Activated naive CD8-positive, alpha-beta T cell treated with anti-CD3 and anti-CD28 coated beads for 36 hours (primary cell): ENCODE measurements at places on chromosomes 12 and 14. TPM values are rescaled to one million over a fixed set of nuclear protein-coding genes. Genes with fewer than 3 reads are reported as not detected.

- no peak for DNase-seq
- H3K4me1 ChIP-seq: peaks cover 45% of the 10 kb centered on the region
- peak overlapping the region; percentile 96 for H3K4me3 ChIP-seq
These were observed 1.4 kb downstream of the SOCS4 start for GRCh38 chr14:55028476-55028875.

- peaks cover 8% of the 10 kb centered on the region for H3K4me1 ChIP-seq
- H3K27ac ChIP-seq: no peak overlapping the region
- H3K4me3 ChIP-seq: no peak overlapping the region
- H3K27me3 ChIP-seq: peaks cover 33% of the 10 kb centered on the region
These were observed 3.8 kb upstream of the PDE3A start for GRCh38 chr12:20364501-20364900.

GRCh38 chr12:95787274-95787818, 3.2 kb downstream of the NTN4 start:
- no peak overlapping the region for H3K27ac ChIP-seq
- peaks cover 13% of the 10 kb centered on the region for H3K4me1 ChIP-seq
- no peak overlapping the region for H3K4me3 ChIP-seq
- peaks cover 74% of the 10 kb centered on the region for H3K27me3 ChIP-seq
- no peak for DNase-seq

DNA sequence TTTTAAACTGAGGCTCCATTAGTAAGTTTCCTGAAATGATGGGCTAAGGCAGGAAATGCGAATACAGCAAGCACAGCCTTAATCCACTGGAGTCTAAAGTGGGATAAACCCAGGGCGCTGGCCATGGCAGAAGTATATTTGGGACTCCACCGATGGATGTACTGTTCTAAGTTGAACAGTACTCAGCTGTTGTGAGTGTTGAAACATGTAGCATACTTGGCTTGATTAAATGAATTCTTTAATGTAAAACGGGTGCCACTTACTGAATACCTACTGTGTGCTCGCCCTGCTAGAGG, 996 bp downstream of the SSPN start:
- no peak for DNase-seq
- peaks cover 3% of the 10 kb centered on the region for H3K4me1 ChIP-seq
- H3K4me3 ChIP-seq: no peak overlapping the region
- H3K36me3 ChIP-seq: no peaks in the 10 kb centered on the region

GRCh38 chr12:81208187-81208911, 130.5 kb downstream of the ACSS3 start:
- no peak overlapping the region for H3K4me3 ChIP-seq
- no peak for DNase-seq
- no peaks in the 10 kb centered on the region for H3K4me1 ChIP-seq

- peak overlapping the region; percentile 95 for H3K4me3 ChIP-seq
- peaks cover 11% of the 10 kb centered on the region for H3K27me3 ChIP-seq
- peaks cover 62% of the 10 kb centered on the region for H3K4me1 ChIP-seq
- DNase-seq: no peak
- peaks cover 73% of the 10 kb centered on the region for H3K36me3 ChIP-seq
- peak overlapping the region; percentile 82 for H3K27ac ChIP-seq
These were observed 3.5 kb downstream of the SLC38A2 start for GRCh38 chr12:46369095-46369473.

DNA sequence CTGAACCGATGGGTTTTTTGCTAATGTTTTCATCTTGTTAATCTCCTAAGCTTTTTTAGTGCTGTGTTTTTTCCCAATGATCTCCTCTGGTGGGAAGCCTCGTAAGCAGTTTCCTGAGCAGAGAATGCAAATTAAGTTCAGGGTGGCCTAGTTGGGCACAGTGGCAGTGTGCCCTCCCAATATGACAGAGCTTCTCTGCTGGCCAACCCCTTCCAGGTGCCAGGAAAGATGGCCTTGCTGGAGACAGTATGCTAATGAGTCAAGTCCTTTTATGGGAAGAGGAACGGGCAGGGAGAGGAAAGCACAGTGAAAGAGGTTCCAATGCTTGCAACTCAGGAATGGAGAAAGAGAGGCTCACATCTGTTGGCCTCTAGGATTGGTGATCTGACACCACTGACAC, 115.8 kb downstream of the GCH1 start:
- H3K27me3 ChIP-seq: no peaks in the 10 kb centered on the region
- peaks cover 3% of the 10 kb centered on the region for H3K36me3 ChIP-seq
- no peak for DNase-seq
- no peak overlapping the region for H3K27ac ChIP-seq
- H3K4me1 ChIP-seq: peaks cover 11% of the 10 kb centered on the region

DNA sequence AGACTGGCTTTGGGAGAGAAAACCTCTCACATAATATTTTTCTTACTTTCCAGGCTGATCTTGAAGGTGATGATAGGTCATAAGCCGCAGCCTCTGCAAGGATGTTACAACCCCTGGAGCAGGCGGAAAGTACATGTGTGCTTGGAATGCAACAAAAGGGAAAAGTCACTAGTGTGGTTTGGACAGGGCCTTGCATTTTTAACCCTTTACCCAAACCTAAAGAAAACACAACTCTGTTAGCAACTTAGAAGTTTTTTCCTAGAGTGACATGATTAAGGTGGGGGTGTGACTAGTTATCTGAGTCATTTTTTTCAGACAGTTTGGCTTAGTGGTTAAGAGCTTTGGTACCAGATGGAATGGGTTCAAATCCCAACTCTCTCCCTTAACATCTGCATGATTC, 97.0 kb downstream of the TMEM30B start:
- peaks cover 12% of the 10 kb centered on the region for H3K4me1 ChIP-seq
- no peak for DNase-seq
- H3K4me3 ChIP-seq: no peak overlapping the region
- H3K27ac ChIP-seq: no peak overlapping the region

- H3K27me3 ChIP-seq: peaks cover 5% of the 10 kb centered on the region
- no peaks in the 10 kb centered on the region for H3K4me1 ChIP-seq
- no peak overlapping the region for H3K27ac ChIP-seq
These were observed 49.7 kb upstream of the PTPRB start for GRCh38 chr12:70686907-70687306.

GRCh38 chr12:66627988-66628317, 50.9 kb downstream of the GRIP1 start:
- H3K27ac ChIP-seq: no peak overlapping the region
- no peak for DNase-seq
- H3K27me3 ChIP-seq: no peaks in the 10 kb centered on the region
- H3K4me3 ChIP-seq: no peak overlapping the region

GRCh38 chr12:49626836-49627235, 3.5 kb downstream of the PRPF40B start:
- H3K4me3 ChIP-seq: no peak overlapping the region
- H3K27ac ChIP-seq: no peak overlapping the region
- peaks cover 3% of the 10 kb centered on the region for H3K27me3 ChIP-seq
- no peak for DNase-seq
- peaks cover 16% of the 10 kb centered on the region for H3K4me1 ChIP-seq
- no peaks in the 10 kb centered on the region for H3K36me3 ChIP-seq

DNA sequence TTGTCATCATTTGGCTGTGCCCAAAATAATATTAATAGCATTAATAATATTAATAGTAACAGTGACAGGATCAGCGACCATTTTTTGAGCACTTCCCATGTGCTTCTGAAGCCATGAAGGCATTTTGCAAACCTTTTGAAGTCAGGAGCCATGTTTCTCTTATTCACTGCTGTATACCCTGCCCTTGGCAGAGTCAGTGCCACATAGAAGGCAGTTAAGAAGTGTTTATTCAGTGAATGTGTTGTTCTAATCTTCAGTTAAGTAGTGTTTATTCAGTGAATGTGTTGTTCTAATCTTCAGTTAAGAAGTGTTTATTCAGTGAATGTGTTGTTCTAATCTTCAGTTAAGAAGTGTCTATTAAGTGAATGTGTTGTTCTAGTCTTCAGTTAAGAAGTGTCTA, 319.7 kb upstream of the NAV3 start:
- H3K36me3 ChIP-seq: no peaks in the 10 kb centered on the region
- no peak overlapping the region for H3K4me3 ChIP-seq
- H3K27me3 ChIP-seq: no peaks in the 10 kb centered on the region
- H3K4me1 ChIP-seq: no peaks in the 10 kb centered on the region

DNA sequence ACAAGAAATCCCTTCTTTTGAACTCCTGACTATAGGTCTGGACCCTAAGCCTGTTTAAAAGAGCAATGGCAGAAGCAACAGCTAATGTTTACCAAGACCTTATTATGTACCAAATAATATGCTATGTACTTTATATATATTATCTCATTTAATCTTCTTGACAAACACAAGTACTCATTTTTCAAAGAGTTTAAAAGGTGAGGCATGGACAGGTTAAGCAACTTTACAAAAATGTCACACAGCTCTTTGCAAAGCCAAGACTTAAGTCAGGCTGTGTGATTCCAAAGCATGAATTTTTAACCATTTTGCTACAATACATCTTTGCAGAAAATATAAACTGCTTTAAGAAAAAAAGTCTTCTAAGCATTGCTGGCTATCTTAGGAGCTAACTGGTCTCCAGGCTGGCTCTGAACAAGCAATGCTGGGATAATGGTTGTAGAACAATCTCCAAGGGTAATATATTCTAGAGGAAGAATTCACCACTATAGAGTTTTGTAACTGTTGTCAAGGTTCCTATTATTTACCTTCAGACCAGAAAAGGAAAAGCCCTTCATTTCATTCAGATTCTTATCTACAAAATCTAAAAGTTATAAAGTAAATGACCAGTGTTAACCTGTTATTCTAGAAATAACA, 22.1 kb downstream of the SYNJ2BP start:
- H3K36me3 ChIP-seq: peaks cover 13% of the 10 kb centered on the region
- no peak for DNase-seq
- H3K4me3 ChIP-seq: no peak overlapping the region

The PUS7L gene
- total RNA-seq: 26.7 TPM

The CHGA gene
- total RNA-seq: not detected

The C14orf39 gene
- not detected for total RNA-seq

The ZNF10 gene
- 4.8 TPM for total RNA-seq

The SLC2A14 gene
- total RNA-seq: not detected

The KCNA1 gene
- total RNA-seq: 0.04 TPM

The KIF26A gene
- 0.89 TPM for total RNA-seq

The RPS6KL1 gene
- total RNA-seq: 6.0 TPM

The ZDHHC22 gene
- total RNA-seq: not detected

The TEX52 gene
- total RNA-seq: not detected

The MAP3K9 gene
- total RNA-seq: 6.2 TPM
